GM23338 (cell line): ENCODE measurements at places on chromosomes 6 and 20. TPM values are rescaled to one million over a fixed set of nuclear protein-coding genes. Genes with fewer than 3 reads are reported as not detected.

DNA sequence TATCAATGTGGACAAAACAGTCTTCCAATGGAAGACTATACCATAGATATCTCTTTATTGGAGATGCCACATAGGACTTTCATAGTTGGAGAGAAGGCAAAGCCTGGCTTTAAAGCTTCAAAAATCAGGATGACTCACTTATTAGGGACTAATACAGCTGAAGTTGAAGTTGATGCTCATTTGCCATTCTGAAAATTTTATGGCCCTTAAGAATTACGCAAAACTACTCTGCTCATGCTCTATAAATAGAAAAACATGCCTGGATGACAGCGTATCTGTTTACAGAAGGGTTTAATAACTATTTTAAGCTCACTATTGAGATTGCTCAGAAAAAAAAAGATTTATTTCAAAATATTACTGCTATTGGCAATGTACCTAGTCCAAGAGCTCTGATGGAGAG is 155.5 kb upstream of the DST start:
- DNase-seq, result no peak

SPTLC3 gene
- total RNA-seq, result 0.52 TPM in 1 of 2 replicates, not detected in the other

SASH1 gene
- total RNA-seq, result 20.8 and 30.2 TPM in 2 replicates

DNA sequence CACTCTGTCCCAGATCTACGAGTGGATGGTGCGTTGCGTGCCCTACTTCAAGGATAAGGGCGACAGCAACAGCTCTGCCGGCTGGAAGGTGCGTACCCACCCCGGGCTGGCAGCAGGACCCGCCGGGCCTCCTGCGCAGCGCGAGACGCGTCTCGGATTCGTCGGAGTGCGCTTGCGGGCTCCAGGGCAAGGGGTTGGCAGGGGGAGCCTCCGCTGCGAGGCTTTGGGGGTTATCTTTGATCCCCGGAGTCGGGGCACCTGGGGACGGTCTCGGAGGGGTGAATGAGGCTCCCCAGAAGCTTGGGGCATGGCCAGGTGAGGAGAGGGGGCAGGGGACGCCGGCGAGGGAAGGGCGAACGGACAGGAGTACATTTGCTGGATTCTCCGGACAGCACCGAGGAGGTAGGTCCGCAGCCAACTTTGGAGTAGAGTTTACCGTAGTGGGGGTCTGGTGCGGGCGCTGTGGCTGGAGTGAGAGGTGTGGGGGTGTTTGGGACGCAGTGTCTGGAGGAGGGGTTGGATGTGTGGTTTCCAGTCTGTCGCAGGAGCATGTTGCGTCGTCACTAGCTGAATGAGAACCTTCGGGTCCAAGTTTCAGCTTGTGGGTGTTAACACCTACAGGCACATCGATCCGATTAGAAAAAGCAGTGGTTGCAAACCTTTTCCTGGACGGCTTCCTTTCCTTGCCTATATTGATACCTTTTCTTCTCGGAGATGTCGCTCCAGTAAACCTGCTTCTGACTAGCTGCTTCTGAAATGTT is 1.2 kb downstream of the FOXO3 start:
- DNase-seq, result peak; percentile 46

DNA sequence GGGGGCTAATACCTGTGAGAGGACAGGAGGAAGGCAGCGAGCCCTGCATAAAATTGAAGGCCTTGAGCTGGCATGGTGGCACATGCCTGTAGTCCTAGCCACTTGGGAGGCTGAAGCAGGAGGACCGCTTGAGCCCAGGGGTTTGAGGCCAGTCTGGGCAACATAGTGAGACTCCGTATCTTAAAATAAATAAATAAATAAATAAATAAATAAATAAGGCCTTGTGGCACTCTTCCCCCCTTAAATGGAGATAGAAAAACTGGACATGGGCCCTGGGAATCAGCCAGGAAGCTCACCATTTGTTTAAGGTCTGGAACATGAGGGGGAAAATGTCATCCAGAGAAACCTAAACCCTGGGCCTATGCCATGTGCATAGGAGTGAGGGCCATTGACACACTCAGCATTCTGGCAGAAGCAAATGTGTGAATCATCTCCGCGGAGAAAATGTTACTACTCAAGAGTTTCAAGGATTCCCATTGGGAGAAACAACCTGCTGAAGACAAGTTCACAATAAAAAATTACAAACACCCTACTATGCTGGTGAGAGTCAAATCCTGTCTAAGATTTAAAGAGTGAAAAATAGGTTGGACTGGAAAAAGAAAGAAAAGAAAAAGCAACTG is 51.9 kb upstream of the UBR2 start:
- DNase-seq, result no peak

DNA sequence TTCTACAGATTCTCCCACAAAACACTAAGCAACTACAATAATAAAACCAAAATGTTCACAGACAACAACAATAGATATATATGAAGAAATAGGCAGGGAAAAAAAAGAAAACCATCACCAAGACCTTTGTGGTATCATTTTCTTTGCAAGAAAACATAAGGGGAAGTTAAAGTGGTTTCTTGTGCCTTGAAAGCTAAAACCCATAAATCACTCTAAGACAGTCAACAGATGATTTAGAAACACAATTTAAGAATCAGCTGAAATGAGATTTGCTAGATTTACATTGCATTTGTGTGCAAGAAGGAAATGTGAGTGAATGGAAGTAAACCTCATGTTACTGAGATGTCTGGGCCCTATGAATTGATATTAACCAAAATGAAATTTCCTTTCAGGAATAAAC is 1265.4 kb upstream of the GJE1 start:
- DNase-seq, result no peak
